ENCODE measurements at places on chromosomes 13 and 19.

GRCh38 chr13:80945328-80945727 lies 604.4 kb upstream of the SPRY2 start:
- no peak for DNase-seq

- DNase-seq: peak; percentile 81
These were observed 2.8 kb upstream of the TNNI3 start for GRCh38 chr19:55160128-55160985.

DNA sequence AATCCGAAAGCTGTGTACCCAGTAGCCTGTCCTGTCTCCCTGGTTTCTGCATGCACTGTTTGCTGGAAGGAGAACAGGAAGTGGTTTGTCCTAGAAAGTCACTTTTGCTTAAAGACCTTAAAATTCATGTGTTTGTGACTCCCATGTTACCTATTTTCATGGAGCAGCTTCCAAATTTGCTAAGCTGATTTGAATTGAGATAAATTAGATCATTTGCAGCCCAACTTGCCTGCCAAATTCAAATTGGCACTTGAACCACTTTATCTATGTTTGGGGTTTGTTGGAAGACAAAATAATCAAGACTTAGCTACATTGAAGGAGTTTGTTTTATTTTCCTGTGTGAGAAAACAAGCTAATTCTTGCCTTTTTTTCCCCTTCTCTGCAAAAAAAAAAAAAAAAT lies 532.5 kb downstream of the DIAPH3 start:
- DNase-seq: no peak

- no peak for DNase-seq
These were observed 8.7 kb upstream of the SERPINE3 start for GRCh38 chr13:51330791-51331190.

GRCh38 chr19:55176076-55176475 lies 4.0 kb downstream of the SYT5 start:
- no peak for DNase-seq

- DNase-seq: no peak
These were observed 287.3 kb upstream of the ZNF507 start for GRCh38 chr19:32058131-32058530.

GRCh38 chr19:16627193-16627927 lies 644 bp downstream of the MED26 start:
- peak; percentile 22 for DNase-seq

- no peak for DNase-seq
These were observed 116.6 kb downstream of the KL start for GRCh38 chr13:33132644-33133440.

DNA sequence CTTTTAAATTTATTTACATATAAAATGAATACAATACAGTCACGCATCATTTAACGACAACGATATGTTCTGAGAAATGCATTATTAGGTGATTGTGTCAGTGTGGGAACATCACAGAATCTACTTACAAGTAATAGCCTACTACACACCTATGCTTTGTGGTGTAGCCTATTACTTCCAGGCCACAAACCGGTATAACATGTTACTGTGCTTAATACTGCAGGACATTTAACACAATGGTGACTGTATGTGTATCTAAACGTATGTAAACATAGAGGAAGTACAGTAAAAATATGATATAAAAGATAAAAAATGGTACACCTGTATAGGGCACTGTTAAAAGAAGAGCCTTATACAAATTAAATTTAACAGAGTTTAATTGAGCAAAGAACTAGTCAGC lies 62.4 kb upstream of the KLHL1 start:
- DNase-seq: no peak

DNA sequence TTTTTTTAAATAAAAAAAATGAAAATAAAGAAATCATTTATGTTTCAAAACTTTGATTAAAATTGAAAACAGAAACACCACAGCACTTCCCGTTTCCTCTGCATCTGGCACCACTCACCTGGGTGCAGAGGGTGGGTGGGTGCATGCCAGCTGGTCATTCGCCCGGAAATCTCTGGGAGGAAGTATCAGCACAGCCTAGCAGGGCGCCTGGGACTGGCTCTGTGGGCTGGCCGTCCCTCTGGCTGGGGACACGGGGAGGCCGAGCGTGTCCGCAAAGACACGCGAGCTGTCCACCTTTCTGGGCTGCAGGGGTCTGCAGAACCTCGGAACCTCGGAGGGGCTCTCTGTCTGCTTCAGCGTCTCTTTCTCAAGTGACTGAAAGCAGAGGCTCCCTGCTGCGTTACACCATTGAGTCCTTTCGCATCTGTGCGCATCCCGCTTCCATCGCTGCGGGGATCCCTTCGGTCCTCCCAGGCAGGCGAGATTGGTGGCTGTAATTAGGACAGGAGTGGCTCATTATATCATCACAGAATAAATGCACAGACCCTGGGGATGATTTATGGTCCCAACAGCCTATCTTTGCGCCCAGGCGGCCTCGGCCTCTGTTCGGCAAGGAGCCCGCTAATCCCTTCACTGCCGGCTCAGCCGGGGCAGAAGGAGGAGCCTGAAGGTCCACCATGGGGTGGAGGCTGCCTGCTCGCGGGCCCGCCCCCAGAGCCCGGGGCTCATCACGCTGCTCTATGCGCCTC lies 17.2 kb downstream of the CRTC1 start:
- peak; percentile 61 for DNase-seq

- DNase-seq: no peak
These were observed 13.1 kb upstream of the ADPRHL1 start for GRCh38 chr13:113466383-113466782.

GRCh38 chr19:32748497-32748896 lies 28.9 kb downstream of the TDRD12 start:
- DNase-seq: no peak

GRCh38 chr13:80973721-80974120 lies 632.8 kb upstream of the SPRY2 start:
- no peak for DNase-seq

DNA sequence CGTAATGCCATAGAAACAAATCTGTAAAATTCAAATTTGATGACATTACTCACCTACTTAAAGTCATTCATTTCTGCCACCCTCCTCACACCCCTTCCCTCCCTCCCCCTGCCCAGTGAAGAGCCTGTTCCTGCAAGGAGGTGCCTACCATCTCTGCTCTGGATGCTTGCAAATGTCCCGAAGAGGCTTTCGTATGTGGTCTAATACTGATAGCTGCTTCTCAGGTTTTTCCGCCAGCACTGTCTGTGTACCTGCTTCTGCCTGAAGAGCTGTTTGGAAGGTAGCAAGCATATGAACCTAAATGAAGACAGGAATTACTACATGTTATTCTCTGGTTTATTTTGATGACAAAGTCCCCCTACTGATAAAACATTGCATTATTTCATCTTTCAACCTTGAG lies 57.1 kb downstream of the GPALPP1 start:
- no peak for DNase-seq

GRCh38 chr13:113817860-113818691 lies 45.8 kb downstream of the GAS6 start:
- DNase-seq: no peak

GRCh38 chr19:47626238-47626637 lies 17.3 kb downstream of the BICRA start:
- DNase-seq: no peak

- DNase-seq: no peak
These were observed 3.1 kb downstream of the SLC39A3 start for GRCh38 chr19:2736550-2737190.

DNA sequence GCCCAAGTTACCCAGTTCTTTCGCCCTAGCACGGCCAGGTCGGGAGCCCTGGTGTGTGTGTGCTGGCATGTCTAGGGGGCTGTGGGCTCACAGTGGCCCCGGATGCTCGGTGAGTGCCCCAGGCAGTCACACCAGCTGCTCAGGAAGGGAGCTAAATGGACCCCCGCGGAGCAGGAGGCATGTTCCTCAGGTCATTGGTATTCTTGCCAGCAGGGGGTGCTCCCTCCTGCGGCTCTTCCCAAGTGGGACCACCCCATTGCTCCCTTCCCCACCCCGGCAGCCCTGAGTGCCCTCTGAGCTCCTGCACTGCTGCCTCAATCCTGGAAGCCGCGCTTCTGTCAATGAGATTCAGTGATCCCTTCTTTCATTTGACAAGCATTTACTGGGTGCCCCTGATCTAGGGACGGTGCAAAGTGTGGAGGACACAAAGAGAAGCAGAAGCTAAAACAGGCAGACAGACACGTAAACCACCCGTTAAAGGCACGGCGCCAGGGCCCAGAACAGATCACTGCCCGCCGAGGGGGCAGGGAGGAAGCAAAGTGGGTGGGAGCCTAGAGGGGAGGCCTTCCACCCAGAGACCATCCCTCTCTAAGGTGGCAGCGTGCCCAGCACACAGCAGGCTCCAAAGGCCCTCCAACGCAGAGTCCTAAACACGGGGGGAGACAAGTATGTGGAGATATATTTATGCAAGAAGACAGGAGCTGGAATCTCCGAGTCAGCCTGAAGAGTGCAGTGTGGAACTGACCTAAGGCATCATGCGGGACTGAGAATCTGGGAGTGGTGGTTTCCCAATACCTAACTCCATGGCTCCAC lies 5.2 kb upstream of the ADPRHL1 start:
- DNase-seq: no peak

- DNase-seq: peak; percentile 71
These were observed at the start of gene S1PR2 for GRCh38 chr19:10230861-10231611. Gene S1PR2 (minus strand): TSS chr19:10231331. CDS start chr19:10224905, 6,426 bp downstream.

- DNase-seq: no peak
These were observed 24.1 kb downstream of the HNRNPM start for GRCh38 chr19:8468761-8469373.

DNA sequence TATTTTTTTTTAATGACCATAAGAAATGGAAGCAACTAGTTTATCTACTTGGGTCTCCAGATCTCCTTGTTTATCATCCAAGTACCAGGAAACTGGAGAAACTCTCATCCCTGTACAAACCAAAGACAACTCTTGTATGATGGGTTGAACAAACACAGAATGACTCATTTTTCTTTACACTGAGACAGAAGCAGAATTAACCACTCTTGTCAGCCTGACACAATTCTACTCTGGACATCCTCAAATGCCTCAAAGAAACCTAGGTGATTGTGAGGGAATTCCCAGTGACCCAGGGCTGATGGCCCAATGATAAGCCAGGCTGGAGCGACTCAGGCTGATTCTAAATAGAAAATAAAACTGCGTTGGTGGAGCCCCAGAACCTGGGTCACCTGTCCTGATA lies 151.5 kb downstream of the ZNF737 start:
- no peak for DNase-seq

DNA sequence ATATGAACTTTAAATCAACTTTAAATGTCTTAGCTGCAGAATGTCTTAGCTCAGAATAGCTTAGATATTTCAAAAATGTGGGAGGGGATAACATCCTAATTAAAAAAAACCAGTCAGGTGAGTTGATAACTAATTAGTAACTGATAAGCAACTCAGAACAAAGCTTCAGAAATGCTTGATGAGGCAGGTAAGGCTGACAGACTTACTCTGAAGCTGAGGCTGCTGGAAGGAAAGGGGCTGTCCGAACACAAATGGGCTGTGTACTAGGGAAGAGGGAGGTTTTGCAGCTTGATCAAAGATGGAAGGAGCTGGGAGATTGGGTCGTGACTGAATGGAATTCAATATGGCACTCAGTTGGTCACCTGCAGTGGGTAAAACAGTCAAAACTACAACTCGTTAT lies 91.2 kb upstream of the FBXL3 start:
- no peak for DNase-seq

- no peak for DNase-seq
These were observed 1.5 kb downstream of the KCNN4 start for GRCh38 chr19:43779147-43779819.

DNA sequence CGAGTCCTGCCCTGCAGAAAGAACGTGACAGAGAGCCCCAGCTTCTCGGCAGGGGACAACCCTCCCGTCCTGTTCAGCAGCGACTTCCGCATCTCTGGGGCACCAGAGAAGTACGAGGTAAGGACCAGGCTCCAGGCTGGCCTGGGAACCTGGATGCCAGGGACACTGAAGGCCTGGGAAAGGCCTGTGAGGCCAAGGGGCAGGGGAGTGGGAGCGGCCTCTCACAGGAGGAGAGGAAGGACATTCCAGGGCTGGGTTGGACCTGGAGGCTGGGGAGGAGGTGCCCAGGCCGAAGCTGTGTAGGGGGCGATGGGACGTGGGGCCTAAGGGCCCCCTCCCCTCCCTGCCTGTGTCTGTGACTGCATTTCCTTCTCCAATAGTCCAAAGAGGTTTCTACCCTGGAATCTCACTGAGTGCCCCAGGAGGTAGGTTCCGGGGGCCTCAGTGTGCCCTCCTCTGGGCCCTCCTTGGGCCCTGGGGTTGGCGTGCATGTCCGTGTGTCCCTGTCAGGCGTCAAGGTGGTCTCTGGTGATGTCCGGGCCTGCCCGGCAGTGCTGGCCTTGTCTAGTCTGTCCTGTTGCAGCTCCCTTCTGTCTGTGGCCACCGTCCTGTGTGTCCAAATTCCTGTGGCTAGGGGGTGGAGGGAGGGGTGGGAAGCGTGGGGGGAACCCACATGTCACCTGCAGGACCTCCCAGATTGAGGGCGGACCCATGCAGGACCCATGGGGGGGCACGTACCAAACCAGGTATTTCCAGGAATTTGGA lies 16.9 kb upstream of the CD22 start:
- no peak for DNase-seq

DNA sequence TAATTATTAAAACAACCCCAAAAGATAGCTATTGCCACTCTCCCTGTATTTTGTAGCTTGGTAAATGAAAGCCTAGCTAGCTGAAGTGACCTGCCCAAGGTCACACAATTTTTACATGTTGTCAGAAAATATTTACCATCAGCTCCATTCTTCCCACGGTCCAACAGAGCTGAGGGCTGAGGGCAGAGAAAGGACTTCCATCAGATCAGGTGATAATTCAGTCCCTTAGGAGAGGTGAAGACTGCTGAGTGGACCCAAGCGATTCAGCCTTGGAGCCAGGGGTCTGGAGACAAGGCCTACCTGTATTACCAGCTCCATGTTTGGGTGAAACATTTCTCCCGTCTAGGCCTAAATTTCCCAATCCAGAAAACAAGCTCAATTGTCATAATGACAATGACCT lies 149.5 kb upstream of the TSHZ3 start:
- DNase-seq: no peak

DNA sequence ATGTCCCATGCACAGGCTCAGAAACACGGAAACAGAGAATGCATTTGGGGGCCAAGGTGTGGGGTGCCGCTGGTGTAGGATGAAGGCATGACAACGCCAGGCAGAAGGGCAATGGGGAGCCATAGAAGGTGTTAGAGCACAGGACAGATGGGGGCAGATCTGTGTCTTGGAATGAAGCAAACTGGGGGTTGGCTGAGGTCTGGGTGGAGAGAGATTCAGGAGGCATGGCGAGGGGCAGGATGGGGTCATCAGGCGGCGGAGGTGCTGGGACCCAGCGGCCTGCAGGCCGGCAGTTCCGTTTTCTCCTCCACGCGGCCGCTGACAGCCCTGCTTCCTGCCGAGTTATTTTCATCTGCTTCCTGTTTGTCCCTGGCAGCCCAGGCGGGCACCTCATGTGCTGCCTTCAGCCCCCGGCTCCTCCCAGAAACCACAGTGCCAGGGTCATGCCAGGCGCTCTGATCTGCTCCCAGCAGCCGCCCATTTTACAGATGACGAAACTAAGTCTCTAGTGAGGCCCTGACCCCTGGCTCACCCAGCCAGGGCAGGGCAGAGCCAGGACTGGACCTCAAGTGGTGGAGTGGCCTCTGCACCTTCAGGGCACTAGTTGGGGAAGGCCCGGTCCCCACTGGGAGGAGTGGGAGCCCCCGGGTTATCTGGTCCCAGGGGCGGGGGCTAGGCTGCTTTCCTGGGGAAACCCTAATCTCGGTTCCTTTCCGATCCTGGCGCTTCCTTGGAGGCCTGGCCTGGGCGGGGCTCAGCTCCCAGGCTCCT lies 2.2 kb downstream of the ARHGAP45 start:
- peak; percentile 77 for DNase-seq
